AML-193 (cell line): ENCODE measurements at places on chromosomes 2 and 18.

DNA sequence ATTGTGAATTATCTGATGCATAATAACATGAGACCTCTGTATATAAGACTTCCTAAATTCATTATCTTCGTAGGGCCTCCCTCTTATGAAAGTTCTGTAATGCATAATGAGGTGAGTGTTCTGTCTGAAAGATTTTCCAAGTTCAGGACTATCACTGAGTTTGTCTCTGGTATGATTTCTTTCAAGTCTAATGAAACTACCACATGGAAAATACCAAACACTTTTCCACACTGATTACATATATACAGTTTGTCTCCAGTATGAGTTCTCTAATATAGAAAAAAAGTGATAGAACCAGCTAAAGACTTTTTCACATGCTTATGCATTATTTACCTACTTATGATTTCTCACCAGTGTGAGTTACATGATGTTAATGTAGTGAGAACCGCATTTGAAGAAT is 34.7 kb downstream of the CTNNA2 start:
- DNase-seq: no peak

DNA sequence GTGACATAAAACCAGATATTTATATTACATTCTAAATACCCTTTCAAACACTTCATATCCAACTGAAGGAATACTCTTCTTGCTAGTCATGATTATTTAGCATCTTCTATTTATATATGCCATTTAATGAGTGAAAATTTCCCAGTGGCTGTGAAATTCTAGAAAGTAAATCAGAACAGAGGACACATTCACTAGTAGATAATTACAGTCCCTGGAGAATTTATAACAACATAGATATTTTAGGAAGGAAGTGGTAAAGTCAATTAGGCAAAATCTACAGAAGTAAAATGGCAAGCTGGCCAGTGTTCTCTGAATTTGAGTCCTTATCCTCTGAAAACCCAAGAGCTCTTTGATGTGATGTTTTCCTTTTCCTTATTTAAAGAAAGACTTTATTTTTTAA is 121.8 kb downstream of the PMAIP1 start:
- no peak for DNase-seq

- no peak for DNase-seq
These were observed 284.7 kb upstream of the HDAC4 start for GRCh38 chr2:239685556-239685955.

DNA sequence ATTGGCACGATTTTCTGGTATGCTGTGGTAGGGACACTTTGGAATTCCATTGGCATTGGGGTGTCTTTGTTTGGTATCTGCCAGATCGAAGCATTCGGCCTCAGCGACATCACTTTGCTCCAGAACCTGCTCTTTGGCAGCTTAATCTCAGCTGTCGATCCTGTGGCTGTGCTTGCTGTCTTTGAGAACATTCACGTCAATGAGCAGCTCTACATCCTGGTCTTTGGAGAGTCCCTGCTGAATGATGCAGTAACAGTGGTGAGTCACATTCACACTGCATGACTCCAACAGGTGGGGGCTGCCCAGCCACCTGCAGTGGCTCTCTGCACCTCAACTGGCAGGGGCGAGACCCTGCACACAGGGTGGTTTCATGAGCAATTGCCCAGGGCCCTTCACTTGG is 38.4 kb downstream of the SLC9A2 start:
- DNase-seq: no peak

DNA sequence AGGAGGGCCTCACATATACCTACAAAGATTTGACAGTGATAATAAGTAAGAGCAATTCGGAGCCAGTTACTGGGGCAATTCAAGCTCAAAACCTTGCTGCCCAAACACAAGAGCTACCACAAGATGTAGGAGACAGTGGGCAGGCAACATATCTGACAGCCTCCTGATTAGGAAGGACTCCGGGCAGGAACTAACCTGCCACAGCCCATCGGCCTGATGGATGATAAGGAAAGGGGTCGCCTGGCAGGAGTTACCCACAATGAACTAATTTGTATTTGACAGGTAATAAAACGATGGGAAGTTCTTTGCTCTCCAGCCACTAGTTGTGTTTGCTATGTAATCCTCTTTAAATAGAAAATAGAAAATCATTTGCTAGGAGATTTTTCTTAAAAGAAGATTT is 100.2 kb downstream of the ARHGAP15 start:
- DNase-seq: no peak

DNA sequence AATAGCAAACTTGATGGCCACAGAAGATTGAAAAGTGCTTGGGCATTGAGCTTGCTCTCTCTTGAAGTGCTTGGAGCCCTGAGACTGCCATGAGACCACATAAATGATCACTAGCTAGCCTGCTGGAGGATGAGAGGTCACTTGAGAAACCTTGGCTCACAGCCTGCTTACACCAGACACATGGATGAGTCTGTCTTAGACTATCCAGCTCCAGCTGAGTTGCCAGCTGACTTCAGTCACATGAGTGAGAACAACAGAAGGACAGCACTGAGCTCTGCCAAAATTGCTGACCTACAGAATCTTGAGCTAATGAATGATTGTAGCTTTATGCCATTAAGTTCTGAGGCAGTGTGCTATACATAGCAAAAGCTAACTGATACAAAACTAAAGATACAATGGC is 18.1 kb downstream of the NABP1 start:
- no peak for DNase-seq

DNA sequence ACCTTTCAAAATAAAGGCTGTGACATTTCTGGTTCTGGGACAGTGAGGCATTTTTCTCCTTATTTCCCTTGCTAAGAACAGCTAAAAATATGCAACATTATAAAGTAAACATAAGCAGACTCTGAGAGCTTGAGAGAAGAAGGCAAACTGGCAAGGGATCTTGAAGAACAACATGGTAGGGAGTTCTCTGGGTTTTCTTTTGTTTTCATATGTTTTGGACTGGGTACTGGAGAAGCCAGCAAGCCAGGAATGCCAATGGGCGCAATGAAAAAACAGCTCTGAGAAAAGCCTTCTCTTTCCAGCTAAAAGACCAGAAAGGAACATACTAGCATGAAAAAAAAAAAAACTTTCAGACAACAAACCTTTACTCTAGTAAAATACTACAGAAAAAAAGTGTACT is 351.4 kb upstream of the HS6ST1 start:
- DNase-seq: no peak

- DNase-seq: no peak
These were observed 1921.9 kb upstream of the LRRTM1 start for GRCh38 chr2:82226441-82226840.

GRCh38 chr2:225074919-225075681 is 32.8 kb upstream of the DOCK10 start:
- DNase-seq: no peak

DNA sequence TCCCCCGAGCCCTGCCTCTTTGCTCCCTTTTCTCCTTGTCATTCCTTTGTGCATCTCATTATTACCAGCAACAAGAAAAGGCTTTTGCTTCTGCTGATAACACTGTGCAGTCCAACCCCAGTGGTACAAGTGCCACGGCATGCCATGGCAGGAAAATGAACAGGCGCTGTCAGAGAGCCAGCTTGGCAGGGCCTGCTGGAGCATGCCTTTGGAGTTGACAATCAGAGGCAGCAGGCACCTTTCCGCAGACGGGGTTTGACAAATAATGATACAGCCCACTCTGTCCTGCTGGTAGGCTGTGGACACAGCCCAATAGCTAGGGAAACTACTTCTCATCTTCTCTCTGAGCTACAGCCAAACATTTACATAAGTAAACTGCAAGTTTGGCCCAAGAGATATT is 243.9 kb upstream of the LRRTM1 start:
- no peak for DNase-seq

DNA sequence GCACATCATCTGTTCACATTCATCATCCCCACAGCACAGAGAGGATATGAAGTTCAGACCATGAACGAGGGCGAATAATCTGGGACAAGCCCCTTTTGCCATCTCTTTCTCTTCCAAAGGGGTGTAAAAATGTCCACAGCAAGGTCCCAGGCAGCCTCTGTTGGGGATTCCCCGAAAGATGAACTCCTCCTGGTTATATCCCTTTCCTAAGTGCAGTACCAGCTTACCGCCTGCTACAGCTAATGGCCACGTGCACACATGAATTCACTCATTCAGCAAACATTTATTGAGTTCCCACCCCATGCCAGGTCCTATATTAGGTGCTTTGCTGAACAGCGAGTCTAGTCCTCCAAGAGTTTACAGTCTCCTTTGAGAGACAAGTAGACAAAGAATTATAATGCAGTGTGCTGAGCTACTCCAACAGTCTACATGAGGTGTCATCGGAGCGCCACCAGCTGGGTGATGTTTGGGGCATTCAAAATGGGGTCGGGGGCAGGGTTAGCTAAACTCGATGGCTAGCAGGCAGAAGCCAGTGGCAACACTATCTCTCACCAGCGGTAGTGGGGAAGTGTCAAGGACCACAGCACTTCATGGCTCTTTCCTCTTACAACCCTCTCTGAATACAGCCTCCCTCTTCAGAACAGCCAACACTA is 228.9 kb downstream of the TMEM163 start:
- no peak for DNase-seq
